ENCODE measurements at places on chromosomes 13 and 19. TPM values are rescaled to one million over a fixed set of nuclear protein-coding genes. Genes with fewer than 3 reads are reported as not detected.

DNA sequence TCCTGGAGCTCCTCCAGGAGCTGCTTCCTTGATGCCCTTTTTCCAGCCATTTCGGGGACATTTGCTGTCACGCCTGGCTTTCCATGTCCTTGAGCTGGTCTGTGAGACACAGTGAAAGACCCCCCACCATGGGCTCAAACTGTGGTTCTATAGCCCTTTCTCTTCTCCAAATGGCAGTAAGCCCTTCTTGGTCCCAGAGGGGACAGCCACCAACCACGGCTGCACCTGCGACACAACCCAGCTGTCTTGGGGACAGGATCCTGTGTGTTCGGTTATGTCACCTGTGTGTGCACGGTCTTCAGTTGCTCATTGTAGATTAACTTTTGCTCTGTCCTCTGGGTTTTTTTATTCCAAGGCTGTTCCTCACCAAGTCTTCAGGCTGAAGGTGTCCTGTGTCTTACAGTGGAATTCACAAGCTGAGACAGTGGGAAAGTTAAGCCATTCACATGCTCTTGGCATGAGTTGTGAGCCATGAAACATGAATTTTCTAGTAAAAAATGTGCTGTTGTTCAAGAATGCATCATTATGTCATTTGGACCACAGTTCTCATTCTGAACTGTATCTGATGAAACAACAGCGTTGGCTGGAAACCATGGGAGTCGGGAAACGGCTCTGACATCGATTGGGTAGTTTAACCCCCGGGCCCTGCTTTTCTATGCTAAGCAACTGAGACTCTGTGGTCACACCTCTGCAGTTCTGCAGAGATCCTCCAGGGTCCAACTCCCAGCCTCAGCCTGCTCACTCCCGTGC is 129.5 kb upstream of the MCF2L start:
- H3K4me3 ChIP-seq: no peak overlapping the region
- peaks cover 42% of the 10 kb centered on the region for H3K36me3 ChIP-seq
- DNase-seq: no peak
- H3K4me1 ChIP-seq: peaks cover 7% of the 10 kb centered on the region
- no peak overlapping the region for H3K27ac ChIP-seq
- no peaks in the 10 kb centered on the region for H3K27me3 ChIP-seq

NXNL1 gene
- not detected for polyA plus RNA-seq

GRCh38 chr19:33590224-33590623 is 31.5 kb upstream of the CHST8 start:
- no peak overlapping the region for H3K27ac ChIP-seq
- DNase-seq: no peak
- no peaks in the 10 kb centered on the region for H3K36me3 ChIP-seq
- H3K4me1 ChIP-seq: no peaks in the 10 kb centered on the region
- no peaks in the 10 kb centered on the region for H3K27me3 ChIP-seq

DNA sequence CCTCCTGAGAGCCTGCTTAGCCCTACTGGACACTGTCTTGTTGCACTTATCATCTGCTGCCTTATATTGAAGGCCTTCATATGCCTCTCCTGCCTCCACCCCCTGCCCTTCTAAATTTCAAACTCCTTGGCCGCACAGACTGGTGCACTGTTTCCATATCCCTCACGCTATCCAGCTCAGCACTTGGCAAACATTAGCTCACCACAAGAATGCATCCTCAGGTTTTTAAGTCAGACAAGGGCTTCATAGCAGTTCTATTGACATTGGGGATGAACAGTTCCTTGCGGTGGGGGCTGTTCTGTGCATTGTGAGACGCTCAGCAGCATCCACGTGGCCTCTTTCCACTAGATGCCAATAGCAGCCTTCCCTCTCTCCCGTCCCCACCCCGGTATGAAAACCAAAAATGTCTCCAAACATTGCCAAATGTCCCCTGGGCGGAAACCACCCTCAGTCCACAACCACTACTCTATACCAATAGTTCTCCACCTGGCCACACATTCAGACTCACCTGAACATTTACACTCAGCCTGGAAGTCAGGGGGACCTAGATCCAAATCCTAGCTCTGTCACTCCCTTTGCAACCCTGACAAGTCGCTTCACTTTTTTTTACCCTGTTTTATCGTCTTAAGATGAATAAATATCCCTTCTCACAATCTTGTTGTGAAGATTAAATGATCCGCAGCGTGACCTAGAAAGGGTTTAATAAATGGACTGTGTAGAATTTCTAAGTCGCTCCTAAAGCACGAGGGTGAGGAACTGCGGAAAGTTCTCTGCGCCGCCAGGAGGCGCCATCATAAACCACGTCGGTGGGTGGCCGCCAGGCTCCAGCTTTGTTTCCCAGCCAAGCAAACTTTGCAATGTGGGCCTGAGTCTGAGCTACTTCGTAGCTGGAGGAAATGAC is 3.6 kb upstream of the CEACAM3 start:
- no peaks in the 10 kb centered on the region for H3K36me3 ChIP-seq
- H3K27me3 ChIP-seq: peaks cover 41% of the 10 kb centered on the region
- peak; percentile 50 for DNase-seq
- no peak overlapping the region for H3K4me3 ChIP-seq

- no peak overlapping the region for H3K27ac ChIP-seq
- DNase-seq: no peak
- peaks cover 25% of the 10 kb centered on the region for H3K36me3 ChIP-seq
- no peak overlapping the region for H3K4me3 ChIP-seq
- H3K27me3 ChIP-seq: no peaks in the 10 kb centered on the region
- H3K4me1 ChIP-seq: no peaks in the 10 kb centered on the region
These were observed 22.2 kb downstream of the SMARCA4 start for GRCh38 chr19:10983026-10983425.

KLK14 gene
- 0.19 TPM for polyA plus RNA-seq

FFAR1 gene
- not detected for polyA plus RNA-seq

- H3K27me3 ChIP-seq: no peaks in the 10 kb centered on the region
- peak overlapping the region; percentile 30 for H3K4me3 ChIP-seq
- H3K27ac ChIP-seq: peak overlapping the region; percentile 26
- H3K36me3 ChIP-seq: no peaks in the 10 kb centered on the region
- H3K4me1 ChIP-seq: no peaks in the 10 kb centered on the region
These were observed 8.1 kb upstream of the ZNF784 start for GRCh38 chr19:55632463-55632834.

- no peaks in the 10 kb centered on the region for H3K36me3 ChIP-seq
- H3K27me3 ChIP-seq: no peaks in the 10 kb centered on the region
- DNase-seq: no peak
- peak overlapping the region; percentile 85 for H3K27ac ChIP-seq
These were observed 245.7 kb downstream of the DNAJC15 start for GRCh38 chr13:43269037-43269481.

GRCh38 chr13:110618167-110618566 is 2.8 kb downstream of the NAXD start:
- H3K27ac ChIP-seq: no peak overlapping the region
- H3K4me1 ChIP-seq: peaks cover 22% of the 10 kb centered on the region
- no peaks in the 10 kb centered on the region for H3K27me3 ChIP-seq
- peaks cover 6% of the 10 kb centered on the region for H3K36me3 ChIP-seq
- H3K4me3 ChIP-seq: no peak overlapping the region

Measured in SK-N-SH (cell line).